ENCODE measurements at places on chromosomes 7 and 10. TPM values are rescaled to one million over a fixed set of nuclear protein-coding genes. Genes with fewer than 3 reads are reported as not detected.
A peak's percentile ranks its signal among the peaks of the same experiment; 100 is the strongest.

The ADGRA1 gene
- total RNA-seq, result 9.1 TPM

The KEL gene
- 0.64 TPM for total RNA-seq

DNA sequence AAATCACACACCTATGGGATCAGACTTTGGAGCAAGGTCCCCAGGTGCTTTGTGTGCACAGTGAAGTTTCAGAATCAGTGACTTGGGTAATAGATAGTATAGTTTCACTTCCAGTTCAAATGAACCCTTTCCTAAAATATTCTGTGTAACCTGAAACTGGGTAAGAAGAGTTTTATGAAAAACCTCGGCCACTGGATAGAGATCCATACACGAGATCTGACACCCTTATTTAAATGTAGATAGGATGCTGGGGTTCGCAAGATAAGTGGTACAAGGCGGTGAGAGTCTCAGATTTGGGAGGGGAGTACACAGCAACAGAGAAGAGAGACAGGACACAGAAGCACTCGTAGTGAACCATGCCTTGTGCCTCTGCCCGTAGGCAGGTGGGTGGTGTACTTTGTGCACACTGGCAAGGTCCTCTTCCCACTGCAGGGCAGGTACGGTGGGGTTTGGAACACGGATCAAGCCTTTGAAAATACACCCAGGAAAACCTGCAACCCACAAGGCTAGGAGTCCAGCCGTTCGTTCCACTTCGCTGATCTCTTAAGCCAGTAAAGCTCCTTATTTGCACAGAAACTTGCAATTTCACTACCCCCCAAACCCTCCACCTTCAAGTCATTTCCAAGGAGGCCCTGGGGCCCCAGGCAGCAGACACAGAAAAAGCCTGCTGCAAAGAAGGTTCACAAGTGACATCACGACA, 162.8 kb downstream of the USP6NL start:
- no peak for DNase-seq
- H3K4me3 ChIP-seq, result no peak overlapping the region
- no peaks in the 10 kb centered on the region for H3K4me1 ChIP-seq
- peaks cover 1% of the 10 kb centered on the region for H3K27me3 ChIP-seq
- no peaks in the 10 kb centered on the region for H3K36me3 ChIP-seq

- H3K4me3 ChIP-seq, result no peak overlapping the region
- no peak for DNase-seq
- H3K36me3 ChIP-seq, result no peaks in the 10 kb centered on the region
Measured at GRCh38 chr7:112357136-112357535, 93.1 kb upstream of the IFRD1 start.

GRCh38 chr10:34337917-34338316, 477.2 kb downstream of the PARD3 start:
- no peak overlapping the region for H3K4me3 ChIP-seq
- H3K27me3 ChIP-seq, result no peaks in the 10 kb centered on the region
- peaks cover 27% of the 10 kb centered on the region for H3K4me1 ChIP-seq
- H3K27ac ChIP-seq, result no peak overlapping the region

DNA sequence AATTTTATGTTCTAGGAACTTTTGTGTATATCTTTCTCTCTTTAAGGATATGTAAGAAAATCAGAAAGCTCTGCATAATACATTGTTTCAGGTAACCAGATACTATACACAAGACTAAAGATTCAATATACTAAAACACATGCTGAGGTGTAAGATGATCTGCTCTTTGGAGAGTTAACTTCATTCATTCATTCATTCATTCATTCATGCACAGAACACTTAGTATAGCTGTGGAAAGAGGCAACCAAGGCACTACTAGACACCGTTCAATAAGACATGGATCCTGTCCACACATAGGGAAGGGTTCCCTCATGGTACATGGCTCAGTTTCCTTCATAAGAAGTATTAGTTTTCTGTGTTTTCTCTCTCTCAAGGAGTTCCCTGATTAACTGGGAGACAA, 207.6 kb upstream of the AOAH start:
- H3K4me1 ChIP-seq, result peaks cover 2% of the 10 kb centered on the region
- H3K27ac ChIP-seq, result no peak overlapping the region
- DNase-seq, result no peak
- H3K4me3 ChIP-seq, result no peak overlapping the region

The CCDC172 gene
- total RNA-seq, result not detected

The TUBGCP2 gene
- 61.4 TPM for total RNA-seq

DNA sequence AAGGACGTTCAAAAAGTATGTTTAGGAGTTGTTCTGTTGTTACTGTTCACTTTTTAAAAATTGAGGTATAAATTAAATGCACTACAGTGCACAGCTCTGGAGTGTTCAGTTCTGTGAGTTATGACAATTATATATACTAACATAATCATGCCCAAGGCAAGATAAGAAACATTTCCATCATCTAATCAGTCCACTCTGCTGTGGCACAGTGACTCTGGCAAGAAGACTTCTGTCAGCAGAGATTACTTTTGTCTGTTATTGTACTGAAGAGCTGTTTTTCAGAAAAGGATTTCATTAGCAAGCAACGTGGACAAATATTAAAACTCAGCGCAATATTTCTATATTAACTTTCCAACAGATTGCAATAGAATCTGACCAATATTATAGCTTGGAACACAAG, 32.0 kb downstream of the ICA1 start:
- no peaks in the 10 kb centered on the region for H3K36me3 ChIP-seq
- H3K27ac ChIP-seq, result no peak overlapping the region
- no peak for DNase-seq
- H3K4me1 ChIP-seq, result no peaks in the 10 kb centered on the region

DNA sequence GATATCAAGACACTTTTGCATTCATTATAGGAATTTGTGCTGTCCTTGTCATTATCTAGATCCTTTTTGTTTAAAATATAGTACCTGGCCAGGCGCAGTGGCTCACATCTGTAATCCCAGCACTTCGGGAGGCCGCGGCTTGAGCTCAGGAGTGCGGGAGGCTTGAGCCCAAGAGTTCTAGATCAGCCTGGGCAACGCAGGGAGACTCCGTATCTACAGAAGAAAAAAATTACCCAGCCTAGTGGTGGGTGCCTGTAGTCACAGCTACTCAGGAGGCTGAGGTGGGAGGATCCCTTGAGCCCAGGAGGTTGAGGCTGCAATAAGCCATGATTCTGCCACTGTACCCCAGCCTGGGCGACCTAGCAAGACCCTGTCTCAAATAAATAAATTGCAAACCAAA, 621 bp upstream of the MORN4 start:
- DNase-seq, result no peak
- peaks cover 2% of the 10 kb centered on the region for H3K4me1 ChIP-seq
- no peaks in the 10 kb centered on the region for H3K36me3 ChIP-seq
- H3K27ac ChIP-seq, result peak overlapping the region; percentile 95
- peak overlapping the region; percentile 100 for H3K4me3 ChIP-seq

GRCh38 chr7:74101061-74101681, 17.6 kb downstream of the LIMK1 start:
- no peak for DNase-seq
- H3K4me3 ChIP-seq, result no peak overlapping the region
- peaks cover 8% of the 10 kb centered on the region for H3K36me3 ChIP-seq
- peaks cover 3% of the 10 kb centered on the region for H3K27me3 ChIP-seq
- H3K27ac ChIP-seq, result peak overlapping the region; percentile 17

DNA sequence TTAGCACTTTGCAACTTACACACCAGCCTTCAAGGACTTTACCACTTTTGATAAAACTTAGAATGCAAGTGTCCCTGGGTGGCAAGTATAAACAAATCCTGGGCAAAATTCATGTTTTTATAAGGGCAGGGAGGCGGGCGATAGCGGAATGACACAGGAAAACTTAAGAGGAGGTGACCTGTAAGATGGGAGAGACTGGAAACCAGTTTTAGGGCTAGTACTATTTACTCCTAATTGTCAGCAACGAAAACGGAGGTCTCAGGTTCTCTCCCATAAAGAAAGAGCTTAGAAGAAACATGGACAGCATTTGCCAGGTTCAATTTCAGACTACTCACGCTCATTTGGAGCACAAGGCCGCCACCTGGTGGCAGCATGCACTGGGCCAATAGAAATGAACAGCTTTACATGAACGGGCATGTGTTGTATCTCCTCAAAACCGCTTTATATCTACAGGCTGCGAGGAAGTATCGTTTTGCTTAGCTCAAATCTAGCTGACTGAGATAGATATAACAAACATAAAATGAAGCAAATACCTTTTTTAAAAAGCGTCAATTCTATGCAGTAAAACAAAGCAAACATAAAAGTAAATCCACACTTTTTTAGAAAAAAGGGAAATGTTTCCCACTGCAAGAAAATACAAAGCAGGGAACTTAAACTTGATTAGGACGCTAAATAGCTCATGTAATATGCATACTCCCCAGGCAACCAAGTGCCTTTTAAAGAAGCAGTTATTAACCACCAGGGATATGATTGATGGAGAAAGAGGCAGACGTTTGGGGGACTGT, 37.6 kb upstream of the SVOPL start:
- H3K27me3 ChIP-seq, result no peaks in the 10 kb centered on the region
- peak; percentile 89 for DNase-seq
- H3K4me3 ChIP-seq, result no peak overlapping the region
- peaks cover 6% of the 10 kb centered on the region for H3K4me1 ChIP-seq

- no peak overlapping the region for H3K27ac ChIP-seq
- no peaks in the 10 kb centered on the region for H3K36me3 ChIP-seq
- peak; percentile 20 for DNase-seq
- H3K4me3 ChIP-seq, result no peak overlapping the region
- peaks cover 3% of the 10 kb centered on the region for H3K4me1 ChIP-seq
Measured at GRCh38 chr10:124529661-124530214, 68.1 kb downstream of the LHPP start.

The TRIL gene
- 1.4 TPM for total RNA-seq

GRCh38 chr7:52749880-52750279, 285.6 kb upstream of the POM121L12 start:
- no peaks in the 10 kb centered on the region for H3K27me3 ChIP-seq
- no peaks in the 10 kb centered on the region for H3K36me3 ChIP-seq
- DNase-seq, result no peak
- H3K27ac ChIP-seq, result no peak overlapping the region

Measured in glutamatergic neuron (in vitro differentiated cells).